ENCODE measurements at places on chromosomes 3 and 15.

GRCh38 chr15:65906396-65906795, 37.1 kb downstream of the RAB11A start:
- DNase-seq, result no peak

DNA sequence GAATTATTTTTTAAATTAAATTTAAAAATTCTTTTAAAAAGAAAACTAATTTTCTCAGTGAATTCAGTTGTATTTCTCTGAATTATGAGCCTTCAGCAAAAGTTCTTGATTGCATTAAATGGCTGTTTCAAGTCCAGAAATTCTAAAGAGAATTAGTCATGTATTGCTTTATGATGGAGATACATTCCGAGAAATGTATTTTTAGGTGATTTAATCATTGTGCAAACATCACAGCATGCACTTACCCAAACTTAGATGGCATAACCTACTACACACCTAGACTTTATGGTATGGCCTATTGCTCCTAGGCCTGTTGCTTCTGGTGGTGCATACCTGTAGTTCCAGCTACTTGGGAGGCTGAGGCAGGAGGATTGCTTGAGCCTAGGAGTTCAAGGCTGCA, 44.3 kb upstream of the GCNT3 start:
- DNase-seq, result no peak

GRCh38 chr15:60115579-60116380, 111.7 kb downstream of the FOXB1 start:
- DNase-seq, result no peak

- peak; percentile 11 for DNase-seq
These were observed 160.5 kb downstream of the KLF13 start for GRCh38 chr15:31486906-31487695.

- no peak for DNase-seq
These were observed 134.7 kb downstream of the KLF13 start for GRCh38 chr15:31461375-31461774.

DNA sequence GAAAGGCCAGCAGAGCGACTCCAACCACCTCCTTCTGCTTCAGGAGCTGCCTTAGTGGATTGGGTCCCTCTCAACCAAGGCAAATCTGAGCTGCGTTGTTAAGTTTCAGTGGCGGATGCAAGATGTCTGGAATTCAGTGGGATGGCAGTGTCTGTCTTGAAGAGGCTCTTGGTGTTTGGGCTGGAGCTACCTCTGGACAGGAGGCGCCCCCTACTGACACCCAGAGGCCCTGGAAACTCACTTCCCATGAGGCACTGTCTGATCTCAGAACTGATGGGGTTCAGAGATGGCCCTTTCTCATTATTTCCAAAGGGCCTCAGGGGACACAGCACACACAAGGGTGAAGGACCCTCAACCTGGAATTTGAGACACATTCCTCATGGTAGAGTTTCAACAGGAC, 6.0 kb upstream of the SLC28A1 start:
- peak; percentile 56 for DNase-seq

- no peak for DNase-seq
These were observed 74.4 kb downstream of the MOBP start for GRCh38 chr3:39541917-39542329.

GRCh38 chr3:157436583-157437291, at the start of gene PTX3:
TSS of gene PTX3 (plus strand) at chr3:157436850. CDS start at chr3:157436934, 84 bp downstream.
- DNase-seq, result no peak

Measured in gastrocnemius medialis (tissue), 4 donors.